Stimulated activated CD4-positive, alpha-beta T cell treated with anti-CD3 and anti-CD28 coated beads, TNF-alpha, amount 100 ng/mL, for 1 hour (primary cell): ENCODE measurements at places on chromosomes 13 and 19.

DNA sequence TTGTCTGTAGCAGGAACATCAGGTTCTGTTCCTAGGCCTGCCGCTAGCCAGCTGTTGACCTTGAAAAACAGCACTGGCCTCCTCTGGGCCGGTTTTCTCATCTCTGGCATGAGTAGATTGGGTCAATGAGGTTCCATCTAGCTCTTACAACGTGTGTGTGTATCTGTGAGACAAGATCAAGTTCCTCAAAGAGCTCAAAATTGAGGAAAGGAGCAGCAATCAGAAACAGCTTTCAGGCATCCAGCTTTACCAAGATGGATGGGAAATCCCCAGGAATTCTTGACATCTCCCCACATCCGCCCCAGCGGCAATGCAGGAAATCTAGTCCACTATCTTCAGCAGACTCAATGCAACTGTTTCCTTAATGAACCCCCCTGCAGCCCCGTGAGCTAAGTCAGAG is 4.9 kb downstream of the FLT1 start:
- DNase-seq = no peak

- DNase-seq = no peak
Measured at GRCh38 chr13:88248393-88248792, 577.2 kb downstream of the SLITRK5 start.

GRCh38 chr13:52161181-52161646 is 1.8 kb upstream of the NEK3 start:
- no peak for DNase-seq

GRCh38 chr13:83878691-83879430 is 3.4 kb downstream of the SLITRK1 start:
- DNase-seq = no peak

GRCh38 chr19:23460656-23461055 is 65.4 kb upstream of the ZNF91 start:
- no peak for DNase-seq

GRCh38 chr19:49441210-49441959 is at the start of gene SLC17A7:
Gene SLC17A7 (minus strand): TSS chr19:49441527. CDS start chr19:49441379, 148 bp downstream.
- no peak for DNase-seq

GRCh38 chr13:82688400-82688994 is 1193.8 kb downstream of the SLITRK1 start:
- DNase-seq = no peak

GRCh38 chr19:1524972-1525325 is 1.1 kb downstream of the PLK5 start:
- DNase-seq = no peak

DNA sequence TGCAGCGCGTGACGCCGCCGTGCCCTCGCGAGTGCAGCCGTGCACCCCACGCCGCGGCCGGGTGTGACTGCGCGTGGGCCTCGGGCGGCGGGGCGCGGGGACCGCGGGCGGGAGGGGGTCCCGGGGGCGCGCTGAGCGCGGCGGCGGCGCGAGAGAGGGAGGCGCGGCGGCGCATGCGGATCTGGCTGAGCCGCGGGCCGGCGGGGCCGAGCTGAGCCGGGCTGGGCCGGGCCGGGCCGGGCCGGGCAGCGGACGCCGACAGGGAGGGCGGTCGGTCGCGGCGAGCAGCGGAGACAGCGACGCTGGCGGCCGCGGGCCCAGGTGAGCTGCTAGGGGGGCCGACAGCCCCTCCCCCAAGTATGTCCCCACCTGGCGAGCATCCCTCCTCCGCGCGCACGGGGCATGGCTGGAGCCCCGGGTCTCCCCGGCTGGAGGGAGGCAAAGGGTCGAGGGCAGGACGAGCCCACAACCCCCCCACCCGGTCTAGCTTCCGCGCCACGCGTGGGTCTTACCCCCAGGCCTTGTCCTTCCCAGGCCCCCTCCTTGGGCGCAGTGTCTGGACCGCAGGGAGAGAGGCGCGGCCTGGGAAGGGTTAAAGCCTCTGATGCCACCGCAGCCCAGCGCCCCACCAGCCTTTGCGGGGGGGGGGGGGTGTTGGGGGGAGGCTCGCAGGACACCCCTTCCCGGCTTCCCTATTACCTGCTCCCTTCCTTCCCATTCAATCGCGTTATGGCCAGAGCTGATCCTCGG is at the start of gene SPTBN4:
Gene SPTBN4 (plus strand): TSS at position 17 of the 750 bp plus-strand sequence. CDS start 5,621 bp downstream, outside the sequence.
- DNase-seq = no peak

DNA sequence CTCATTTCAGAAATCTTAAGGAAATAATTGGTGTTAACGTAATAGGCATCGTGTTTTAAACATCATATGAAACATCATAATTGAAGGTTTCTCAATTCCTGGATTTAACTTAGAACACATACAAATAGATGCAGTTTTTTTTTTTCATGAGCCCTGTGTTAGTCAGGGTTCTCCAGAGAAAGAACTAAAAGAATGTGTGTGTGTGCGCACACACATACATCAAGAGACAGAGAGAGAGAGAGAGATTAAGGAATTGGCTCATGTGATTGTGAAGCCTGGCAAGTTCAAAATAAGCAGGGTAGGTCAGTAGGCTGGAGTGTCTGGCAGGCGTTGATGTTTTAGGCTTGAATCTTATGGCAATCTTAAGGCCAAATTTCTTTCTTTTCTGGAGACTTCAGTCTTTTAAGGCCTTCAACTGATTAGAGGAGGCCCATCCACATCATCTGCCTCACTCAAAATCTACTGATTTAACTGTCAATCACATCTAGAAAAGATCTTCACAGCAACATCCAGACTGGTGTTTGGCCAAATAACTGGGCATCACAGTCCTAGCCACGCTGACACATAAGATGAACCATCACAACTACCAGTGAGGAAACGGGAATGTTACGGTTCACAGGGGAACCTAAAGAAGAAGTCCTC is 25.2 kb downstream of the SPATA13 start:
- no peak for DNase-seq

DNA sequence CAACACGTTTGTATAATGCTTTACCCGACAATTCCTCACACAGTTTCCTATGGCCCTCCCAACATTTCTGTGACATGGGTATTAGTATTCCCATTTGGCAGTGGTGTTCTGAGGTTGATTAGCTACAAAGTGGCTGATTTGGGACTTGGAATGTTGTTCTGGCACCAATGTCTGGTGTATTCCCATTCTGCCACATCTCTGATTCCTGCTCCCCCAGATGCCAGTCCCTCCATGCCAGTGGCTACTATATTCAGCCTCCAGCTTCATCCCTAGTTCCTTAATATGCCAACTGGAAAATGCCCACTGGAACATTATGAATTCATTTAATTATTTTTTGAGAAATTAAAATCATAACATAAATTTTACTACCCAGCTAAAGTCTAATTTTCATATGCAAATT is 60.6 kb upstream of the NBEA start:
- no peak for DNase-seq

GRCh38 chr19:14649020-14649419 is 25.6 kb downstream of the ADGRE3 start:
- DNase-seq = no peak

DNA sequence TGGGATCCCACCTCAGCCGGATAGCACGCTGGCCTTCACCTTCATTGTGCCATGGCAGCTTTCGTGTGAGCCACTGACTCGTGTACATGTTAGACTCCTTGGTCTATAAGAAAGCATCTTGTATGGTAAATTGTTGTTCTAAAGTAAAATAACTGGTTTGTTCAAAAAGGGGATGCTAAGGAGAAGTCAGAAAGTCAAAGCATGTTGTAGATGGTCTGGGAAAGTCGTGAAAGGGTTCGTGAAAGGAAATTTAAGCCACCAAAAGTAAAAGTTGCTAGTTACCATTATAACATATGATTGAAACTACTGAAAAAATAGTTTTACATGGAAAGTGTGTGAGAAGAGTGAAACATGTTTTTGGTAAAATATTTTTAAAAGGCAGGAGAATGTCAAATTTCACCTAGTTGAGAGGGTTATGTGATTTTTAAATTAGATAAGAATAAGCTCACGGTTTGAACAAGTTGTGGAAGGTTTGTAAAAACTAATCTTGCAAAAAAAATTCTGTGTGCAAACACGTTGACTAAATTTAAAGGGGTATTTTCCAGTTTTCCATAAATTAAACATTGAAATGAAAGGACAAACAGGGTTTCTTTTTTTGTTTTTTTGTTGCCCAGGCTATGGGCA is 23.4 kb downstream of the DPRX start:
- no peak for DNase-seq

GRCh38 chr19:10260141-10260584 is 8.1 kb downstream of the MRPL4 start:
- no peak for DNase-seq

GRCh38 chr19:57850553-57851017 is 926 bp downstream of the ZNF587 start:
- no peak for DNase-seq

GRCh38 chr19:42424345-42424707 is 2.9 kb downstream of the LIPE start:
- no peak for DNase-seq

- DNase-seq = no peak
Measured at GRCh38 chr13:91240341-91240740, 107.1 kb upstream of the MIR17HG start.

- DNase-seq = no peak
Measured at GRCh38 chr19:39199025-39199424, 2.3 kb downstream of the NCCRP1 start.

DNA sequence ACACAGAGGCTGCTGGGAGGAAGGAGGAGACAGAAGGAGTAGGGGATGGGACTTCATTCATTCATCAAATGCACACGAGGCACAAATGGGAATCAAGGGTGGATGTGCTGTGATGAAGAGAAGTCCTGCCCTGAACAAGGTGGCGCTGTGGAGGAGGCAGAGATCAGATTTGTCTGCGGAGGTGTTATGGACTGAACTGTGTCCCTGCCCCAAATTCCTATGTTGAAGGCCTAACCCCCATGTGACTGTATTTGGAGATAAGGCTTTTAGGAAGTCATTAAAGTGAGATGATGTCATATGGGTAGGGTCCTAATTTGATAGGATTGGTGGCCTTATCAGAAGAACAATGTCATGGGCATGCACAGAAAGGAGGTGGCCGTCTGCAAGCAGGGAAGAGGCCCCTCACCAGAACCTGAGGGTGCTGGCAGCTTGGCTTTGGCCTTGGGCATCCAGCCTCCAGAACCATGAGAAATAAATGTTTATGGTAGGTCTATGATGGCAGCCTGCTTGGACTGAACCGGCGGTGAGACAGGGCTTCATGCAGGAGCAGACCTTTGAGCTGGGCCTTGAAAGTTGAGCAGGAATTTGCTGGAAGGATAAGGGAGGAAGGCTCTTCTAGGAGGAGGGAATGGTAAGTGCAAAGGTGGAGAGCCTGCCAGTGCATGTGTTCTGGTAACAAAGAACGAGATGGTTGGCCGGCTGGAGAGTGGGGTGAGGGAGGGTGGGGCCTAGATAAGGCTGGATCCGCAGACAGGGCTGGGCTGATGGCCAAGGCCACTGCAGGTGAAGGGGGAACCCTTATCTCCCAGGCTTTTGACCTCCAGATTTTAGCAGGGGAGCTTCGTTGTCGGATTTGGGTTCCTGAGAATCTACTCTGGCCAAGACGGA is 2.7 kb upstream of the CEBPA start:
- DNase-seq = no peak

DNA sequence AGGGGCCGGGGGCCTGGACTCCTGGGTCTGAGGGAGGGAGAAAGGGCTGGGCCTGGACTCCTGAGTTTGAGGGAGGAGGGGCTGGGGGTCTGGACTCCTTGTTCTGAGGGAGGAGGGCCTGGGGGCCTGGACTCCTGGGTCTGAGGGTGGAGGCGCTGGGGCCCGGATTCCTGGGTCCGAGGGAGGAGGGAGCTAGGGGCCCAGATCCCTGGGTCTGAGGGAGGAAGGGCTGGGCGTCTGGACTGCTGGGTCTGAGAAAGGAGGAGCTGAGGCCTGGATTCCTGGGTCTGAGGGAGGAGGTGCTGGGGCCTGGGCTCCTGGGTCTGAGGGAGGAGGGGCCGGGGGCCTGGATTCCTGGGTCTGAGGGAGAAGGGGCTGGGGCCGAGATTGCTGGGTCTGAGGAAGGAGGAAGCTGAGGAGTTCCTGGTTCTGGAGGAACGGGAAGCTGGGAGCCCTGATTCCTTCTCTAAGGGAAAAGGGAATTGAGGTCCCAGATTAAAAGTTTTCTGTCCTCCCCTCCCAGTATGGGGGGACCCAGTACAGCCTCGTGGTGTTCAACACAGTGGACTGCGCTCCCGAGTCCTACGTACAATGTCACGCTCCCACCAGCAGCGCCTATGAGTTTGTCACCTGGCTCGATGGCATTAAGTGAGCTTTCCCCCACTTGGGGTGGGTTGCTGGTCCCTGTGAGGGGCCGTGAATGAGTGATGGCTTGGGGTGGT is 721 bp downstream of the MED25 start:
- no peak for DNase-seq

- no peak for DNase-seq
Measured at GRCh38 chr19:16698914-16699313, 20.7 kb upstream of the NWD1 start.

- no peak for DNase-seq
Measured at GRCh38 chr13:108924541-108924940, 295.1 kb downstream of the MYO16 start.

GRCh38 chr19:29171525-29171924 is 41.4 kb downstream of the UQCRFS1 start:
- DNase-seq = no peak

GRCh38 chr13:30142486-30143211 is 164.7 kb downstream of the KATNAL1 start:
- DNase-seq = no peak

DNA sequence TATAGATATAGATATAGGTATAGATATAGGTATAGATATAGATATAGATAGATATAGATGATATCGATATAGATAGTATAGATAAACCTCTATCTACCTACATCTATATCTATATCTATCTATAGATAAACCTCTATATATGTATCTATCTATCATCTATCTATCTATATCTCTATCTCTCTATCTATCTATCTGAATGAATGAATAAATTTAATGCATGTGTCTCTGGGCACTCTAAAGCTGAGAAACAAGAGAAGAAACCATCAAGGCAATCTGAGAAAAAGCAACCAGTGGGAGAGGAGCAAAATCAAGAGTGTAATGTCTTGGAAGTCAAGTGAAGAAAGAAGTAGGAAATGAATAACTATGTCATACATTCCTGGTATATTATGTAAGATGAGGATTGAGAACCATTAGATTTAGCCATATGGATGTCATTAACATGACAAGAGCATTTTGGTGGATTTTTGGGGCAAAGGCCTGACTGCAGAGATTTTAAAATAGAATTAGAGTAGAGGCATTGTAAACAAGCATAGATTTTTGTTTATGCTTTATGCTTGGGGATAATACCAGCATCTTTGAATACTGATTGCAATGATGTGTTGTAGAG is 1262.7 kb upstream of the MIR17HG start:
- DNase-seq = no peak
